ENCODE measurements at places on chromosomes 12 and 14.

DNA sequence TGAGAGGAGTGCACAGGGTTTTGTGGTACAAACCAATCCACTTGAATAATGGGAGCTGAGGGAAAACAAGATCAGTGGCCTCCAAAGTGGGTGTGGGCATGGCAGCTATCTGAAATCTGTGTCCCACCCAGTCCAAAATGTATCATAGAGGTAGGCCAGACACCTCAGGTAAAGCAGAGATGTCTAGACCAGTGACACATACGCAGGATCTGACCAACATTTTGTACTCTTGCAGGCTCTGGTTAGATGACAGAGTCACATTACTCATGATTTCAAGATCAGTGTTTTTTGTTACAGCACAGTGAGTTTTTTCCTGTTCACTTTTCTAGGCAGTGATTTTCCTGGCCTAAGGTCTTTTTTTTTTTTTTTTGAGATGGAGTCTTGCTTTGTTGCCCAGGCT, 211.8 kb downstream of the PCNX1 start:
- no peak for DNase-seq

DNA sequence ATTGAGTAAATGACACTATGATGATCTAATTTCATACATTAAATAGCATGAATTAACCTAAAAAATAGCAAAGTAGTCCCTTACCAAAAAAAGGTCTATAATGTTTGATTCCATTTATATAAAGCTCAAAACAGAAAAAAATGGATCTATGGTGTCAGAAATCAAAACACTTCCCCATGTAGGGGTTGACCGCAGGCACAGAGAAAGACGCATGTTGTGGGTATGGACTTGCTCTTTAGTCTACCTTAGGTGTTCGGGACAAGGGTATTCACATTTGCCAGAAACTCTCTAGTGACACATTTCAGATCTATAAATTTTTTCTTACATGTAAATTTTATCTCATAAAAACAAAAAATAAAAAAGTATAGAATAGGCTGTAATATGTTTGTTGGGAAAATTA, 1262.9 kb downstream of the TMEM121 start:
- DNase-seq = no peak

- DNase-seq = no peak
These were observed 171.3 kb downstream of the TTC7B start for GRCh38 chr14:90644882-90645281.

- no peak for DNase-seq
These were observed 389.9 kb downstream of the ADAMTS20 start for GRCh38 chr12:43162138-43162537.

- no peak for DNase-seq
These were observed 303.5 kb downstream of the EGLN3 start for GRCh38 chr14:33647385-33647786.

GRCh38 chr14:44392984-44393383, 114.1 kb downstream of the FSCB start:
- DNase-seq = no peak

DNA sequence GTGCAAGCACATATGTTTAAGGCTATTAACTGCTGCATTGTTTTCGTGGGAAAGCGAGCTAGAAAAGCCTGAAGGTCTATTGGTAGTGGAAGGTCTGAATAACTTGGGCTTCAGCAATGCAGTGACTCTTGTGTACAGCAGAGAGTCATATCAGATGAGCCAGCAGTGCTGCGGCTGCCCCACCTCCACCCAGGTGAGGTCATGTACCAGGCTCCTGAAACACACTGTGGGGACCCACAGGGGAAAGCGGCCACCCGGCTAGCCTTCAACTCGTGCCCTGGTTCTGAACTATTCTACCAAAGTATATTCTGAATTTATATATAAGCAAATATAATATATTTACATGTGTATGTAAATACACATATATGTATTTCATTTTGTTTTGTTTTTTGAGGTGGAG, 12.7 kb upstream of the RAN start:
- DNase-seq = no peak

Measured in NCI-H774 (cell line).